ENCODE measurements at places on chromosomes 7 and 10.

DNA sequence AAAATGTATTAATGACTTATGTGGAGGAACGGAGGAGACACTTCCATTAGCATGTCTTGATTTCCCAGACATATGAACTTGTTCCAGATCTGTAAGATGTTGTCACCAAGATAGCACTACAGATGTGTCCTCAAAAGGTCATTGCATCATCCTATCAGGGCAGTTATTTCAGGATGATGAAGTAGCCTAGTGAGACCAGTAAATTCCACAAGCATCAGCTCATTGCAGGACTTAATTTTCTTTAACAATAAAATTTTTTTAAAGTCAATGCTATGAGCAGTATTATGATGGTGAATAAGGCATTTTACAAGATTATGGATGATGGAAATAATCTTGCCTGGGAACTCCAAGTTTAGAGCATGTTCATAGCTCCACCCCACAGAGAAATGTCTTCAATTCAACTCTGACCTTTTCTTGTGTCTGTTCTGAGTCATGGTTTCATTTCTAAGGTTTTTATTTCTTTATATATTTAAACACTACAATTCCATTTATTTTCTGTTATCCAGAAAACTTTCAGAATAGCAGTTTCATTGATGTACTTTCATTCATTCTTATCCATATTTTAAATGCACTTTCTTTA is 1203.3 kb upstream of the CELF2 start:
- no peak for DNase-seq

DNA sequence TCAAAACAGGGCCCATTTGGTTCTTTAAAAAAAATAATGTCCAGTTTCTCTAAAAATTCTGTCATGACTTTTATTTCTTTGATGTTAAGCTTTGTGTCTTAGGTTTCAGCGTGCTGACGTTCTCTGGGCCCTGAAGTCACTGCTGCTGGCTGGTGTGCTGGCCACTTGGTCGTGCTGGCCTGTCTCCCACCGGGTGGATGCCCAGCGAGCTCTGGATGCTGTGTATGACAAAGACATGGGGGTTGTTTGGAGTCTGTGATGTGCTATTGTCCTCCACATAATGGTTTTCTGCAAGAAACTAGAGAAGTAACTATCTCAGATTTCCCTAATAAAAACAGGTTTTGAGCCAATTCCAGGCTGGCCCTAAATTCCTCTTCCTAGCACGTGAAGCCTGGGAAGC is 9.5 kb upstream of the IDI2 start:
- peak; percentile 80 for DNase-seq

- no peak for DNase-seq
Measured at GRCh38 chr7:27262121-27262520, 19.5 kb downstream of the EVX1 start.

DNA sequence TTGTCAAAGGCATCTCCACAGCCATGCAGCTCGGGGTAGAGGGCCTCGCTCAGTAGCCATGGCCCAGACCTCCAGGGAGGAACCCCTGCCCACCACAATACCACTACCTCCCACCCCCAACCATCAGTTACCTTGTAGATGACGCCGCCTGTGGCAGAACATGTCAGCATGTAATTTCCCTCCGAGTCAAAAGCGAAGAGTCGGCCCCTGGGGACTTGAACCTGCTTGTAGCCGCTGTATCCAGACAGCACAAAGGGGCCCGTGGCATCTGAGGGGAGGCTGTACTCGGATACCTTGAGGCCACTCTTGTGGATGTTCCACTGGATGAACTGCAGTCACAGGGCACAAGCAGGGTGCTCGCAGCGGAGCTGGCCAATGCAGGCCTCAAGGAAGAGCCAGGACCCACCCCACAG is 16.3 kb upstream of the CYREN start:
- no peak for DNase-seq

DNA sequence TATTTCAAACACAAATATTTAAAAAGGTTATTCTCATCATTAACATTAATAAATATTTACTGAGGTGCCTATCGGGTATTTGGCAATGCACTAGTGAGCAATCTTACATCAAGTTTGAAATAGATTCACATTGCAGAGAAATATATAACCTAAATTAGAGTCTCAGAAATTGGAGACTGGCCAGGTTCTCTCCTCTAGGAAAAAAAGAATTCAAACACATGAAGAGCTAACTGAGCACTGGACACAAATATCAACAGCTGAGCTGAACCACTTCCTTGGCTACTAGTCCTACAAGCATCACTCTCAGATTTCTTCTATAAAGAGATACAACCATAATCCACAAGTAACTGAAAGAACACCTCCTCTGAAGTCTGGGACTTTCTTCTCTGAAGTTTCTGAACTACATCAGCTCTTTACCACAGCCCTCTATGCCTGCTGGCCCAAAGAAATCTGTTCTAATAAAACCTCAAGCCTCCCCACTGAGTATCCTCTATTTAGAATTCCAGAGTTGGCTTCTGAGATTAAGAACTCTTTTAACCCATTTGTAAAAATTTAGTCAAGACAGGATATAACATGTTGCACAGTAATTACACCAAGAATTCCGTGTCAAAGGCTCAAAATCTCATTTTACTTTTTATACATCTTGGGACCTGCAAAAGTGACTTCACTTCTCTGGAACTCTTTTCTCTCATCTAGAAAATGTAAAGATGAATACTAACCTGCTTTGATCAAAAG is 45.2 kb downstream of the MTERF1 start:
- no peak for DNase-seq

GRCh38 chr10:15472431-15473395 is 101.6 kb upstream of the FAM171A1 start:
- no peak for DNase-seq

DNA sequence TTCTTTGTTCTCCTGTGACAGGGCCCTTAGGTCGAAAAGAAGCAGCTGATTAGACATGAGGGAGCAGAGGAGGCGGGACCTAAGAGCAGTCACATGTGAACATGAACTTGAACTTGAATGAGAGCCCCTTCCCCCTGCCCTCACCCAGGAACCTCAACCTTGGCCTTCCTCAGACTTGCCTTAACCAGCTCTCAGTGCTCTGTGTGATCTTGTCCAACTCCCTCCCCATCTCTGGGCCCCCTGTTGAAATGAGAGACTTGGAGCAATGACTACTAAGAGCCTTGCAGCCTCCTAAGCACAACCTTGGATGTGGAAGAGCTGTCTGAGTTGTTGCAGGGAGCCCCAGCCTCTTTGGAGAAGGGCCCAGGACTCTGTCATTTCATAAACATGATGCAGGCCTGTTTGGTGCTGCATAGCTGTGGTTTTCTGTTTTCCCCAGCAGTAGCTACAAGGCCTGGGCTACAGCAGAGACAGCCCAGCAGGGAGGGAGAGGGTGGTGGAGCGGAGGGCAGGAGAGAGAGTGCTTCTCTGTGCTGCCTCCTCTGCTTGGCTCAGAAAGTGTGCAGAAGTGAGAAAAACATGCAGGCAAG is 123.9 kb upstream of the ZMIZ1 start:
- DNase-seq, result peak; percentile 53

- no peak for DNase-seq
Measured at GRCh38 chr7:94972296-94972695, 64.9 kb downstream of the PPP1R9A start.

- no peak for DNase-seq
Measured at GRCh38 chr10:29736366-29737073, 101.7 kb upstream of the SVIL start.

GRCh38 chr7:28641752-28642545 is 229.6 kb downstream of the CREB5 start:
- DNase-seq, result no peak

DNA sequence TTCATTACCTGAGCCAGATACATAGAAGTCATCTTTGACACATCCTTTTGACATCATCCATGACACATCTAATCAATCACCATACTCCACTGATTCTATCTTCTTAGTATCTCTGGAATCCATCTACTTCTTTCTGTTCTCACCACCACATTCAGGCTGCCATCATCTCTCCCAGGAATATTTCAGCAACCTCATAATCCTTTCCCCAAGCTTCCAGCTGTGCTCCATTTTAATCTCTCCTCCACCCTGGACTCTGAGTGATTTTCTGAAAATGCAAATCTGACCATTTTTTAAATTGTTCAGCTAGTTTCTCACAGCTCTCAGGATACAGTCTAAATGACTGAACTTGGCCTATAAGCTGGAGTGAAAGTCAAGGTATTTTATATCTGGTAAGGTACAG is 2.5 kb upstream of the BTRC start:
- DNase-seq, result no peak

- no peak for DNase-seq
Measured at GRCh38 chr7:118029826-118030422, 154.0 kb upstream of the LSM8 start.

- peak; percentile 86 for DNase-seq
Measured at GRCh38 chr7:155456738-155457543, 988 bp upstream of the EN2 start.

DNA sequence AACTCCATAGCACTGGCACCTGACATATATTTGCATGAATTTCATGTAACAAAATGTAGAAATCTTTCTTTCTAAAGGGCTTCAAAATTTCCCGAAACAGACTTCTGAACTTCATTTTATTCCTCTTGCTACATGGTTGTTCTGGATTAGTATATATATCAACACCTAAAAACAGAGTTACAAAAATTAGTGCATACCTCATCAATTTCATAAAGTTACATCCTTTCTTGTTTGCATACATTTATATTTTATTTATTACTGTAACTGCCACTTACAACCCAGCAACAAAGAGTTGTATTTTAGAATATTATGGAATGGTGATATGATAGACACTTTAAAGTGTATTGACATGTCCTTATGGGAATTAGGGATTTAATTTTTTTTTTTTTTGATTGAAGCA is 2.0 kb upstream of the ITGB8 start:
- no peak for DNase-seq

GRCh38 chr7:30335763-30336487 is 51.5 kb downstream of the ZNRF2 start:
- no peak for DNase-seq

GRCh38 chr7:115232041-115232440 is 310.1 kb downstream of the MDFIC start:
- DNase-seq, result no peak

DNA sequence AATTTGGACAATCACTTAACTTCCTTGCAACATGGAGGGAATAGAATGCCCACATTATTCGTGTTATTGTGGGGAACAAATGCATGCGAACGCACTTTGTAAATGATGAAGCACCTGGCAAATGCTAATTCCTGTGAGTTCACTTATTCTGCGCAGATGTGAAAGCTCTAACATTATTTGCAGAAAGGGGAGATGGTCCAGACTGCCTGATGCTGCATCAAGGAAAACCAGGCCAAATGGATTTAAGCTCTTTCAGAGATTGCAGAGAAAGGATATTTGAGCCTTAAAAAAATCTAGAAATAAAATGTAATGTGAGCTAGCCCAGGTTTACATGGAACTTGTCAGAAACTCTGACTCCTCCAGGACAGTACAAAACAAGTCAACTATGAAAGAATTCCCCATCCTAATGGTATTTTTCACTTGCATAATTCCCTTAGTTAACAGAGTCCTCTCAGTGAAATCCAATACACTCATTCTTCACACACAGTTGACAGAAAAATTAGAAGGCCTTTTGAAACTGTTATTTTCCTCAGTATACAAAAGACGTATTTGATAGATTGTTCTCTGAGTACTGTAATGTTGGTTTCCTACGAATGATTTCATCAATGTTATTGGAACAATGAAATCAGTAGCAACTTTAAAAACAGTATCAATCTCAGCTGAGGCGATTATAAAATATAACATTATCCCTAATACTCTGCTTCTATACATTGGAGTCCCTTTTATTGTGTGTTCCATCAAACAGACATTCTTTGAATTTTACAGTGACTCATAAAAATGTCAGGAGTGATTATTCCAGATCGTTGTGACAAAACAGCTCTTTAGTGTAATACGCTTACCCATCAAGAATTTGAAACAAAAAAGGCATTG is 136.3 kb upstream of the ANK3 start:
- no peak for DNase-seq

DNA sequence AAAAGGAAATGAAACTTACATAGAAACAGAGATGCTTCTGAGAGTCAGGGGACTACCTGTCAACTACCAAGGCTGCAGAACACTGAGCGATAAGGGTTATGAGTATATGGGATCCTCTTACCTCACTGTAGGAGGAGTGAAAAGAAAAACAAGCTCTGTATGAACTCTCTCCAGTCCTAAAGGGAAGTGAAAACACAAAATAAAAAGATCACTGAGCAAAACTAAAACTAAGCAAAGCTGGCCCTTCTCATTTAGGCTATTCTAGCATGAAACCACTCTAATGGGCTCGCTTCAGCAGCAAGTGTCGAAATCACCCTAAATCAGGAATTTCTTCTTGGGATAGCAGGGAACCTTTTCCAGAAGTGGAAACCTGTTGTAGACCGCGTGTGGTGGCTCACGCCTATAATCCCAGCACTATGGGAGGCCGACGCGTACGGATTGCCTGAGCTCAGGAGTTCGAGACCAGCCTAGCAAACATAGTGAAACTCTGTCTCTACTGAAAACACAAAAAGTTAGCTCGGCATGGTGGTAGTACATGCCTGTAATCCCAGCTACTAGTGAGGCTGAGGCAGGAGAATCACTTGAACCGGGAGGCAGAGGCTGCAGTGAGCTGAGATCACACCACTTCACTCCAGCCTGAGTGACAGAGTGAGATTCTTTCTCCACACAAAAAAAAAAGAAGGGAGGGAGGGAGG is 27.0 kb downstream of the DCLRE1C start:
- DNase-seq, result no peak

GRCh38 chr7:41005374-41005901 is 697.5 kb downstream of the INHBA start:
- no peak for DNase-seq

GRCh38 chr10:126130271-126130710 is 233.9 kb downstream of the FANK1 start:
- DNase-seq, result no peak

DNA sequence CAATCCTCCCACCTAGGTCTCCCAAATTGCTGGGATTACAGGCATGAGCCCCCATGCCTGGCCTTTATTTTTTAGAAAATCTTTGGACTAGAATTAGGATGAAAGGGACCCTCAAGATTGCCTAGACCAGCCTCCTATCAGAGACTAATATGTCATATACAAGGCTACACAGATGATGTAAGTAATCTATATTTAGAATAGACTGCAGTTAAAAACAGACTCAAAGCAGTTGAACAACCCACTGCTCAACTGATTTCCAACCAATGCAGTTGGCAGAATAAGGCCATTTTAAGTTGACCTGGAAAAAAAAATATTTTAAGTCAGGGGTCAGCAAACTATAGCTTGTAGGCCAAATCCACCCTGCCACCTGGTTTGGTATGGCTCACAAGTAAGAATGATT is 27.7 kb downstream of the PSPH start:
- no peak for DNase-seq

DNA sequence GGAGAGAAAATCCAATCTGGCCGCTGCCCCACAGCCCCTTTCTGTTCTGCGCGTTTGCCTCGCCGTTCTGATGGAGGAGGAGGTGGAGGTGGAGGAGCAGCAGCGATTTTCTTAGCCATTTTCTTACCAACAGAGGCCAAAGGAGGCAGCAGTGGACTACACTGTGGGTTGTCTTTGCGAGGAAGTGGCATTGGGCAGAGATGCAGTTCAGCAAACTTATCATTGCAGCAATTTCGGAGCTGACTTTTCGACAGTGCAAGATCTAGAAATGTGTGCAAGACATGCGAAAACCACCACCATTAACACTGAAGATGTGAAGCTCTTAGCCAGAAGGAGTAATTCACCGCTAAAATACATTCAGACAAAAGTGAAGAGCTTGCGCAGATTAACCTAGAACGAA is 1.9 kb upstream of the ARL4A start:
- peak; percentile 49 for DNase-seq
